ENCODE measurements at places on chromosomes 6 and 20. TPM values are rescaled to one million over a fixed set of nuclear protein-coding genes. Genes with fewer than 3 reads are reported as not detected.
A peak's percentile ranks its signal among the peaks of the same experiment; 100 is the strongest.

OLIG3 gene
- not detected for total RNA-seq

NRSN1 gene
- total RNA-seq: 6.5 TPM

TCFL5 gene
- 21.9 TPM for total RNA-seq

GRCh38 chr20:25584905-25585704 lies at the start of gene NINL:
TSS of gene NINL (minus strand) at chr20:25585531. CDS start at chr20:25526587, 58,944 bp downstream.
- DNase-seq: peak; percentile 80

GRCh38 chr6:80464901-80465300 lies 358.4 kb downstream of the BCKDHB start:
- DNase-seq: no peak

GRCh38 chr6:11682561-11682975 lies 96.0 kb downstream of the ADTRP start:
- no peak for DNase-seq

LBP gene
- 3.9 TPM for total RNA-seq

GRCh38 chr6:142302421-142303175 lies 791 bp downstream of the ADGRG6 start:
- peak; percentile 78 for DNase-seq

GRCh38 chr20:4151991-4152695 lies 136.8 kb upstream of the RNF24 start:
- DNase-seq: no peak

FBXO5 gene
- total RNA-seq: 13.7 TPM
